ENCODE measurements at places on chromosomes 7 and 10.

GRCh38 chr10:12396567-12396966, 47.2 kb downstream of the CAMK1D start:
- DNase-seq = no peak

DNA sequence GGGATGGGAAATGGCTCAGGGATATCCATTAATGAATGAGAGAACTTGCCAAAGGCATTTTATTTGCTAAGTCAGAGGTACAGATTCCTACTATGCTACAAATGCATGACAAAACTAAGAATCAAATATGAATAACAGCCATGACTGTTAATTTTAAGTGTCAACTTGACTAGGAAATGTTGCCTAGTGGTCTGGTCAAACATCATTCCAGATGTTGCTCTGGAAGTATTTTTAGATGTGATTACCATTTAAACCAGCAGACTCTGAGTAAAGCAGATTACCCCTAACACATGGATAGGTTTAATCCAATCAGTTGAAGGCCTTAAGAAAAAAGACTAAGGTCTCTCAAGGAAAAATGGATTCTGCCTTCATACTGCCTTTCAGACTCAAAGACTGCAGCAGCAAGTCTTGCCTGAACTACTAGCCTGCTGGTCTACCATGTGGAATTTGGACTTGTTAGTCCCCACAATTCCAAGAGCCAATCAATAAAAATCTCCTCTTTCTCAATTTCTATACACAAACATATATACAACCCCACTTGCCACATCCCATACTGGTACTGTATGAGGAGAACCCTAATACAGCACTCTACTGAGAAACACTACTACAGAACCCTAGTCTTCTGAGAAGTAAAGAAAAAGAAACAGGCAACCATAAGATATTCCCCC, 119.1 kb downstream of the NRBF2 start:
- no peak for DNase-seq

DNA sequence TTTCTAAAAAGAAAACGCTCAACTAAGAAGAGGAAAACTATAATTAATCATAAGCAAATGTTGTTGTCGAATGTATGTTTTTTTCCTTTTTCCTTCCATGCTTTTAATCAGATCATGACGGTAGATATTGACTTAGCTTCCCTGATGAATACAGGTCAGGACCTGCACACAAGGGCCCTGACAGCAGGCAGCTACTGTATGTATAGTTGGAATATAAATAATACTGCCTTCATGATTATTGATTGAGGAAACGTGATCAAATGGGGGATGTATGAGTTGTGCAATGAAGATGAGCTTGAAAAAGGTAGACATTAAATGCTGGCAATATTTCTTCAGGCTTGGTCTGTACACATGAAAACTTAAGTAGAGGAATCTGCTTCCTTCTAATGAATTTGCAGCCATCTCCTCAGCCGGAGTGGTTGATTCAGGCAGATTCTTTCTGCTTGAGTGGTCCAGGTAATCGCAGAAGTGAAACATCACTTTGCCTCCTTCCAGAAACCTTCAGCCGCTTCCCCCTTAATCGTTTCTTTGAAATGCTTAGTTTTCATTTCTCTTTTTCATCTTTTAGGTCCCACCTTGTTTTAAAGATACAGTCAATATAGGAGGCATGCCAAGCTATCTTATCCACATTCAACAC, 656.5 kb downstream of the SDK1 start:
- DNase-seq = no peak

DNA sequence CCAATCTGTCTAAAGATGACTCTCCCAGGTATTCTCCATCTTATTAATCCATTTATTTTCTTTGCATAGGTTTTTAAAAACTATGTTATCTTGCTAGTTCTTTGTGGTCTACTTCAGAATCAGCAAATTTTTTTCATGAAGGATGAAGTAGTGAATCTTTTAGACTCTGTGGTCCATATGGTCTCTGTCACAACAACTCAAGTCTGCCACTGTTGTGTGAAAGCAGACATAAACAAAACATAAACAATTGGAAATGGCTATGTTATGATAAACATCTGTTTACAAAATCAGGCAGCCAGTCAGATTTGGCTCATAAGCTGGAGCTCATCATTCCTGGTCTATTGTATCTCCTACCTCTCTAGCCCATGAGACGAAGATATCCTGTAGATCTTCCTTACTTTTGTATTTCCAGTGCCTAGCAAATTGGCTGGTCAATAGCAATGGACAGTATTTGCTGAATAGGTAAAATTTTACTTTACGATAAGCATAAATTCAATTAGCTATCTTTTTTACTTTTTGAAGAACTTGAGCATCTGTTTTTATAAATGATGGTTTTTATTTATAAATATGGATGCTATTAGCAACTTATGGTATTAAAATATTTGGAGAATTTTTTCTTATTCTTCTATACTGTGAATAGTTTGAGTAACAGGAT, 104.6 kb upstream of the SGCE start:
- DNase-seq = no peak

- no peak for DNase-seq
Measured at GRCh38 chr10:79438699-79439085, 6.7 kb downstream of the ZCCHC24 start.

- no peak for DNase-seq
Measured at GRCh38 chr10:77274046-77274795, 363.4 kb downstream of the KCNMA1 start.

DNA sequence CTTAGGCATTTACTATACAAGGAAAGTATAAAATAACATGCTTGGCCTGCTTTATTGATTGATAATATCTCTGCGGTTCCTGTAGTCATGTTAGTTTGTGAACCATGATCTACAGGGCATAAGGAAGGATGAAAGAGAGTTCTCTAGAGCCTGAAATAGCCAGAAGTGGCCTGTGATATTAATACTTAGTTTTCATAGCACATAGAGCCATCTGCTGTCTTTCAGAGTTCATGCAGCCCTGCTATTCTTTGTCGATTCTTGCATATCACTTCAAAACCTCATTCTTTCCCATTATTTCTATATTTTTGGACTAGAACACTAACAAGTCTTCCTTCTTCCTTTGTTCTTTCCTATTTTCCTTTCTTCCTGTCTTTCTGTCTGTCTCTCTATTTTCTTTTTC, 26.4 kb upstream of the PRKG1 start:
- DNase-seq = no peak

All from GM13976 (cell line).